ENCODE measurements at places on chromosomes 4 and X.

GRCh38 chr4:79958466-79959264 is 114.4 kb downstream of the ANTXR2 start:
- DNase-seq = no peak

DNA sequence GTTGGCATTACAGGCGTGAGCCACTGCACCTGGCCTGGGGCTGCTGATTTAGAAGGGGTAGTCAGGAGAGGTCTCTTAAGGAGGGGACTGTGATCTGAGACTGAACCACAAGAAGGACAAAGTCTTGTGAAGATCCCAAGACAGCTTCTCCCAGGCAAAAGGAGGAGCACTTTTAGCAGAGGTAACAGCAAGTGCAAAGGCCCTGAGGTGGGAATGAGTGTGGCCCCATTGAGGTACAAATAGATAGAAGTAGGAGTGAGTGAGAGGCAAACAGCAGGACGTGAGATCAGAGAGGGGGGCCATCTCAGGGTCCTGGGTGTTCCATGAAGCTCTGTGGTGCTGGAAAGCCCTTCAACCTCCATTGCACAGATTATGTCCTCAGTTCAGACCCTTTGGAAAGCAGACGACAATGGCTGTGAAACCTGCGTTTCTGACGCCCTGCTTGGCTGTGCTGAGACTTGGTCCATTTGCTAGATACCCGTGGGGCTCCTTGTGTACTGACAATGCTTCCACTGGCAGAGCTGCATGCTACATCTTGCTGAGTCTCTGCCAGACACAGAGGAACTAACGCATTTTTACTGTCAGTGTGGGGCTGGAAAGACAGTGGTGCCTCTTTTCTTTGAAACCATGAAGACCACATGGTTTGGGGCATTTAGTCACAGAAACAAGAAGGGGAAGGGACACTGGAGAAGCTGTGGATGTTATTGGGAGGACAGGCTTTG is 1.3 kb upstream of the CCKAR start:
- no peak for DNase-seq

- DNase-seq = no peak
These were observed 1.9 kb downstream of the SLC9A7 start for GRCh38 chrX:46757052-46757451.

GRCh38 chr4:184099535-184099966 is 118.1 kb downstream of the ENPP6 start:
- DNase-seq = no peak

GRCh38 chr4:23788460-23788859 is 101.4 kb downstream of the PPARGC1A start:
- no peak for DNase-seq

Data from Caco-2 (cell line).